Dermis blood vessel endothelial cell (primary cell): ENCODE measurements at places on chromosomes 3 and 15. TPM values are rescaled to one million over a fixed set of nuclear protein-coding genes. Genes with fewer than 3 reads are reported as not detected.

The MME gene
- 7.3 and 20.8 TPM in 2 replicates for total RNA-seq

The COMMD2 gene
- total RNA-seq = 30.8 and 38.1 TPM in 2 replicates

The MEGF11 gene
- total RNA-seq = not detected in 2 replicates

The GPR62 gene
- total RNA-seq = not detected in 2 replicates

The PROS1 gene
- total RNA-seq = 19.2 and 23.0 TPM in 2 replicates

The SCN11A gene
- total RNA-seq = under 0.01 TPM in 1 of 2 replicates, not detected in the other

The SH3GL3 gene
- not detected in 2 replicates for total RNA-seq

The THSD4 gene
- total RNA-seq = 34.2 and 38.4 TPM in 2 replicates

The SLC12A1 gene
- total RNA-seq = under 0.01 TPM in 2 replicates

The RPUSD2 gene
- 14.0 and 14.8 TPM in 2 replicates for total RNA-seq

The CTDSPL gene
- 107 and 161 TPM in 2 replicates for total RNA-seq

The LPCAT4 gene
- total RNA-seq = 8.5 and 9.5 TPM in 2 replicates

The TMEM212 gene
- total RNA-seq = not detected in 2 replicates

The TFDP2 gene
- total RNA-seq = 23.5 and 32.0 TPM in 2 replicates

The CLDN16 gene
- 0.09 and 0.34 TPM in 2 replicates for total RNA-seq

The TERC gene
- total RNA-seq = 36.1 and 446 TPM in 2 replicates

The ATP13A5 gene
- total RNA-seq = not detected in 2 replicates

The NXPE3 gene
- total RNA-seq = 5.1 and 13.5 TPM in 2 replicates

The TMCO5A gene
- not detected in 2 replicates for total RNA-seq

The LRRIQ4 gene
- total RNA-seq = not detected in 2 replicates

The PRR20G gene
- not detected in 2 replicates for total RNA-seq

The PIERCE2 gene
- 0.79 and 0.85 TPM in 2 replicates for total RNA-seq

The CPB1 gene
- total RNA-seq = not detected in 2 replicates

The FETUB gene
- not detected in 2 replicates for total RNA-seq

The ARGFX gene
- not detected in 2 replicates for total RNA-seq

The SAXO2 gene
- 0.05 and 0.17 TPM in 2 replicates for total RNA-seq

The PPP1R14D gene
- total RNA-seq = not detected in 2 replicates

The FANCD2OS gene
- not detected in 2 replicates for total RNA-seq

The ADCY5 gene
- total RNA-seq = 0.17 and 1.3 TPM in 2 replicates

The OXTR gene
- total RNA-seq = 4.6 and 5.3 TPM in 2 replicates

The MBNL1 gene
- 389 and 524 TPM in 2 replicates for total RNA-seq

The MAP1A gene
- 0.33 and 0.34 TPM in 2 replicates for total RNA-seq

The SPINK8 gene
- not detected in 2 replicates for total RNA-seq

The BOC gene
- total RNA-seq = under 0.01 and 0.09 TPM in 2 replicates

The NDUFAF3 gene
- total RNA-seq = 66.4 and 74.0 TPM in 2 replicates

The GOLGA6L25 gene
- total RNA-seq = not detected in 2 replicates

The SPESP1 gene
- 1.5 and 4.6 TPM in 2 replicates for total RNA-seq

The SUCNR1 gene
- under 0.01 TPM in 1 of 2 replicates, not detected in the other for total RNA-seq

The TUSC7 gene
- total RNA-seq = not detected in 2 replicates

The ISLR2 gene
- not detected in 2 replicates for total RNA-seq

The GOLGA6L4 gene
- 1.7 and 2.0 TPM in 2 replicates for total RNA-seq
